CD4-positive, alpha-beta T cell treated with Interleukin-6 at 100 ng/mL for 8 hours (primary cell): ENCODE measurements at places on chromosomes 6 and 20.

DNA sequence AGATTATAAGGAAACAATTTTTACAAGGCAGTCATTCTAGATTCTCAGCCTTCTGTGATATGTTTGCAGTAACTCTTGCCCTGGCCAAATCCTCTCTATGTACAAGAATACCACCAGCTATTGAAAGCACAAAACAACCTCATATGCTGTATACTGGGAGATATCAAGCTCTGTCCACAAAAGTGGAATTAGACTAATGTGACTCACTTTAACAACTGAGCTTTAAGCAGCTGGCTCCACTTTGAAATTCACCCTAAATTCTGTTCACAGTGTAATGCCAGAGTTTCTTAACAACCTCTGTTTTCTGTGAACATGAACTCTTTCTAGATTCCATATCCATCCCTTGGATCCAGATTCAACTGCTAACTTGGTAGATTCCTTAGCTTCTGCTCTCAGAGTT, 47.6 kb downstream of the CHD6 start:
- no peak for DNase-seq

- DNase-seq = no peak
Observed at GRCh38 chr20:8395956-8396355, 263.9 kb downstream of the PLCB1 start.

GRCh38 chr20:63312690-63313348, 19.8 kb downstream of the COL20A1 start:
- no peak for DNase-seq

GRCh38 chr6:53130569-53131290, 17.9 kb downstream of the GCM1 start:
- DNase-seq = no peak

- no peak for DNase-seq
Observed at GRCh38 chr20:60589623-60590022, 631.4 kb downstream of the CDH26 start.

DNA sequence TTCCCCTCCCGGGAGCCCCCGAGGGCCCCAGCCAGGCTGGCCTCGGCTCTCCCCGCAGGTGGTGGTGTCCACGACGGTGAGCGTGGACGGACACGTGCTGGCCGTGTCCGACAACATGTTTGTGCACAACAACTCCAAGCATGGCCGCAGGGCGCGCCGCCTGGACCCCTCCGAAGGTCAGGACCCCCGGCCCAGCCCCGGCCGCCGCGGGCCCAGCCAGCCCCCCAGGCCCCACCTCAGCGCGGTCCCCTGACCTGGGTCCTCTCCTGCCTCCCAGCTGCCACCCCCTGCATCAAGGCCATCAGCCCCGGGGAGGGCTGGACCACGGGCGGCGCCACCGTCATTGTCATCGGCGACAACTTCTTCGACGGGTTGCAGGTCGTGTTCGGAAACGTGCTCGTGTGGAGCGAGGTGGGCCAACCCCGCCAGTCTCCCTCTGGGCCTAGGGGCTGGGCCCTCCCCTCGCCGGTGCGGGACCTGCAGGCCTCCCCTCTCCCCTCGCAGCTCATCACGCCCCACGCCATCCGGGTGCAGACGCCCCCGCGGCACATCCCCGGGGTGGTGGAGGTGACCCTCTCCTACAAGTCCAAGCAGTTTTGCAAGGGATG, 51.0 kb downstream of the CPXM1 start:
- no peak for DNase-seq

GRCh38 chr6:3244003-3244831, 14.5 kb upstream of the PSMG4 start:
- DNase-seq = no peak

DNA sequence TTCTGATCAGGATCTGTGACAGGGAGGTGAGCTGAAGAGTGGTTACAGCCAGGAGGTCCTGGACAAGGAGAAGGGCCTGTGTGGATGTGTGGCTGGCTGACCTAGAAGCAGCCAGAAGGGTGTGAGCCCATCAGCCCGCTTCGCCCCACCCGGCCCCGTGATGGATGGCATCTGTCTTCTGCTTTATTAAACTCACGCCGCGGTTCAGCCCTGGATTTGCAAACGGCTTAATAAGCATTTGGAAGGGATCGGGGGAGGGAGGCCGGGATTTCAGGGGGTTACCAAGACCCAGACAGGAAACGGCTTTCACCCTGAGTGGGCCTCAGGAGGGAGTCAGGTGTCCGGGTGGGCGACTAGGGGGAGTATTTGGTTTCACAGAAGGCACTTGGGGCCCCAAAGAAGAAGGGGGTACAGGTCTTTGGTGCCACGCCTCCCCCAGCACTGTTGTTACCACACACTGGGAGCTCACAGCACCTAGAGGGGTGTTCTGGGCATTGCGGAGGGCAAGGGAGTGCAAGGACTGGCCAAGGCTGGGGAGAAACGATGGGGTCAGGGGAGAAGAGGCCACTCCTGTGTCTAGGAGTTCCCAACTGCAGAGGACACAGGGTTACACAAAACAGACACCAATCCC, 53.8 kb upstream of the FOXP4 start:
- no peak for DNase-seq

DNA sequence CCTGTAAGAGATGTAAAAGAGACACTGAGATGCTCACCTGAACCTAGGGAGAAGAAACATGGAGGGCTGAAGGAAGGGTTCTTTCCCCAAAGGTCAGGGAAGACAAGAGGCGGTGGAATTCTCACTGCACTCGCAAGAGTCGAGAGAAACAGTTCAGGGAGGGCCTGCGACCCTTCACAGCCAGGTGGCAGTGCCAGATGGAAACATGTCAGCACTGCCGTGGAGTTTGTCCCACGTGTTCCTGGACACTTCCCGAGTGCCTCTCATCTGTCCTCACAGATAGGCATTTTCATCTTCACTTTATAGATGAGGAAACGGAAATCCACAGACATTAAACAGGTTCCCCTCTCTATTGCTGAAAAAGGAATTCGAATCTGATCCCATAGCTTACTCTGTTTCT, 70.4 kb upstream of the SYNJ2 start:
- no peak for DNase-seq

DNA sequence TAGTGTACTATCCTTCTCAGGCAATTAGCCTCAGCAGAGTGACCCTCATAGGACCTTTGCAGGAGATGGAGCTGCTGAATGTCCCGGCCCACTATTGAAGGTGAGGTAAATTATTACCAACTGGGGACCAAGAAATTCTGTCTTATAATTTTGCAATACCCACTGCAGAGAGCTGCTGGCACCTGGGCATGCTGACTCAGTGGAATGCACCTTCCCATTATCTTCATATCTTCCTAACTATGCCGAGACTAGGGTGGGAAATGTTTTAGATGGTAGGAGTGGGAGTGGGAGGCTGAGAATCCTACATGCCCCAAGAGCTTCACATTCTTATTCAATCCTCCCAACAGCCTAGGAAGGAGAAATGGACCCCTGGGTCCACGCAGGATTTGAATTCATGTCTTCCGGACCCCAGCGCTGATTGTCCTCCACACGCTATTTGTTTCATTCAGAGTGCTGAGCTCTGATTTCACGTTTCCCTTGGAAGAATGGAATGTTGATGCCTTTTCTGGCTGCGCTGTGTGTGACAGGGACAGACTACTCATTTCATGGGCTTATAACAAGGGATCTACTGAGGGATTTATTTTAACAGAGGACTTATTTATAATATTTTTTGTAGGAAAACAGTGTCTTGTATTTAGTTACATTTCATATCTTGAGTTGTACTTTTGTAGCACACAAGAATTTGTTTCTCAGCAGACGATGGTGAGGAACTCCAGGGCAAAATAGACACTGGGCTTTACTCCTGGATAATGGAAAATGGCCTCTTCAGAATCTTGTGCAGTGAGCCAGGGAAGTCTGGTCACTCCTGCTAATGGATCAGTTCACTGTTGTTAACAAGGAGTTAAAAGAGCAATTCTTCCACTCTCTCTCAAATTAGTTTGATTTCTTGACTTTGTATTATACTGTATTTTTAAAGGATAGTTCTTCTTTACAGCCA, 66.4 kb downstream of the FYN start:
- no peak for DNase-seq

DNA sequence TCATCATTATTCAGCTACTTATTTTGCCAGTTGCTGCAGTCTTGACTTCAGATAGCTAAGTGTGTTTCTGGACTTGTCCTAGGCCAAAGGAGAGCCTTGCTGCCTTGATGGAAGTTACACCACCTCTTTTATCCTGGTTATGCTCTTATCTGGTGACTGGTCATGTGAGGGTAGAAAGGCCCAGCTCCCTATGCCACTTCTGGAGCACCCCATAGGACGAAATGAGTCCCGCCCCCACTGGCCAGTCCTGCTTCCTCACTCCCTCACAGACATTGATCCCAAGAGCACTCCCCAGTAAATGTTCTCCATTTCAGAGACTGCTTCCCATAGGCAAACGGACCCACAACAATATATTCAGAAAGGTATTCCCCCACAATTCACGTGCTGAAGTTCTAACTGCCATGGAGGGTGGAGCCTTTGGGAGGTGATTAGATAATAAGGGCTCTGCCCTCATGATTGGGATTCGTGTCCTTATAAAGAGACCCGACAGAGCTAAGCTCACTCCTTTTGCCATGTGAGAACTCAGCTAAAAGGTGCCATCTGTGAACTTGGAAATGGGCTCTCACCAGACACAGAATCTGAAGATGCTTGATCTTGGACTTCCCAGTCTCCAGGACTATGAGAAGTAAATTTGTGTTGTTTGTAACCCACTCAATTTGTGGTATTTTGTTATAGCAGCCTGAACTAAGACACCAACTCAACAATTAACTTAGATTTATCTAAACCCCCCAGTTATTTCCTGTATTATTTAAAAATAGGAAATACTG, 21.5 kb upstream of the ELOVL2 start:
- DNase-seq = no peak

- no peak for DNase-seq
Observed at GRCh38 chr6:113627480-113627879, 229.7 kb upstream of the MARCKS start.
